Stimulated activated CD8-positive, alpha-beta memory T cell treated with anti-CD3 and anti-CD28 coated beads, Interleukin-4, amount 100 ng/mL, for 4 hours (primary cell): ENCODE measurements at places on chromosomes 5 and 9.

GRCh38 chr5:73901455-73901854 lies 275.5 kb downstream of the ARHGEF28 start:
- DNase-seq: no peak

DNA sequence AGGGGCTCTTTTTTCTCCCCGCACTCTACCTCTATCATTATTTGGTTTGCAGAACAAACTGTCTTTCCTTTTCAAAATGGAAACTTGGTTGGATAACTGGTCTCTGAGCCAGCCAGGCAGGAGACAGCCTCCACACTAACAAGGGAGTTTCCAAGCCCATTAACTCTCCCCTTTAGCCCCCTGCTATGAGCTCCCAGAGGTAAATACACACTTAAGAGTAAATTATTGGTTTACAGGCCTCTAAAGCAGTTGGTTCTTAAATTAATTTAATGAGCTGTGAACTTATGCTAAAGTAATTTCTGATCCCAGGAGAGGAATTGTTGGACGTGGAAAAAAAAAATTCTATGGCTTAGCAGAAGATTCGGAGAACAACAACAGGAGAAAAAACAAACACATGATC lies 30.3 kb downstream of the EPB41L4A start:
- no peak for DNase-seq

- no peak for DNase-seq
Observed at GRCh38 chr9:91547081-91547480, 123.4 kb upstream of the NFIL3 start.

- DNase-seq: no peak
Observed at GRCh38 chr5:82466986-82467561, 188.9 kb upstream of the RPS23 start.

GRCh38 chr9:129737479-129738274 lies 15.2 kb downstream of the PTGES start:
- DNase-seq: peak; percentile 65

DNA sequence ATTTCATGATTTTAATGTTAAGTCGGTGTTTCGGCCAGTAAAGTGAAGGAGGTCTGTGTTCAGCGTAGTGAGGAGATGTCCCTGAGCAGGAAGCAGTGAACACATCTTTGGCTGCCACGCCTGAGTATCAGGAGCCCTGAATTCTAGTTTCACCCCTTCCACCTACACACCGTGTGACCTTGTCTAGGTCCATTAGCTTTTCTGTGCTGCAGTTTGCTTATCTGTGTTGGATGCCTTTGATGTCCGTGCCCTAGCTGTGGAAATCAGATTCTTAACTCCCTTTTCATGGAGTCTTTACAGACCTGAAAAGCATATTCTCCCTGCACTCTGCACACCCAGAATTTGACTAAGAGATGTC lies 601 bp downstream of the FBXO38 start:
- DNase-seq: no peak

GRCh38 chr5:15575666-15576065 lies 75.7 kb downstream of the FBXL7 start:
- no peak for DNase-seq

DNA sequence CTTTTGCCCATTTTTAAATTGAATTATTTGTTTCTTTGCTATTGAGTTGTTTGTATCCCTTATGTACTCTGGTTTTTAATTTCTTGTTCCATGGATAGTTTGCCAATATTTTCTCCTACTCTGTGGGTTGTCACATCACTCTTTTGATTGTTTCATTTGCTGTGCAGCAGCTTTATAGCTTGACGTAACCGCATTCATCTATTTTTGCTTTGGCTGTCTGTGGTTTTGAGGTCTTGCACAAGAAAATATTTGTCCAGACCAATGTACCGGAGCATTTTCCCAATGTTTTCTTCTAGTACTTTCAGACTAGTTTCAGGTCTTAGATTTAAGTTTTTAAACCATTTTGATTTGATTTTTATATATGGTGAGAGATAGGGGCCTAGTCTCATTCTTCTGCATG lies 36.2 kb upstream of the ZNF366 start:
- no peak for DNase-seq

- no peak for DNase-seq
Observed at GRCh38 chr9:20978249-20978648, 53.2 kb downstream of the HACD4 start.

- DNase-seq: no peak
Observed at GRCh38 chr5:87776785-87777184, 364.1 kb upstream of the CCNH start.

DNA sequence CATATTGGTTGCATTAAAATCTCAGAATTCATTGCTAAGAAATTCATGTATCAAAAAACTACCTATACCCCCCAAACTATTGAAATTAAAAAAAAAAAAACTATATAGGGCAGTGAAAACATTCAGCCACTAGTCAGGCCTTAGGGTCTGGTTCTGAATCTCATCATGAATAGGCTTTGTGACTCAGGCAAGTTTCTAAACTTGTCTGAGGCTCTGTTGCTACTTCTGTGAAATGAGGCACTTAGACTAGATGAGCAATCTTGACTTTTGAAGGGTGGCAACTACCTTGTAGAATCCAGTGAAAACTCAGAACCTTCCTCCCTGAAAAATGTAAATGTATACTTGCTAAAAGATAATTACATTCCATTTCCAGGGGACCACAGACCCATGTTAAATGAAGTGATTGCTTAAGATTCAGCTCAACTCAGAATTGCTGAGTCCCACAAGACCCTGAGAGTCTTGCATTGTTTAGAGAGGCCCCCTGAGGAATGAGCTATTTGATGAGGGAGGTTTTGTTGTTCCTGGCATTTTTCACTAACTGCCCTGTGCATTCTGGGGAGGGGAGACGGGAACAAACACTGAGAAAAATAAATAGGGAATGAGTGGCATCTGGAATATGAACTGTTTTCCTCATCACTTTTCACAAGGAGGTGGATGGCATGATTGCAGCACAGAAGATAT lies 29.5 kb downstream of the RAI14 start:
- no peak for DNase-seq

- no peak for DNase-seq
Observed at GRCh38 chr9:93260263-93261066, 76.5 kb downstream of the WNK2 start.

DNA sequence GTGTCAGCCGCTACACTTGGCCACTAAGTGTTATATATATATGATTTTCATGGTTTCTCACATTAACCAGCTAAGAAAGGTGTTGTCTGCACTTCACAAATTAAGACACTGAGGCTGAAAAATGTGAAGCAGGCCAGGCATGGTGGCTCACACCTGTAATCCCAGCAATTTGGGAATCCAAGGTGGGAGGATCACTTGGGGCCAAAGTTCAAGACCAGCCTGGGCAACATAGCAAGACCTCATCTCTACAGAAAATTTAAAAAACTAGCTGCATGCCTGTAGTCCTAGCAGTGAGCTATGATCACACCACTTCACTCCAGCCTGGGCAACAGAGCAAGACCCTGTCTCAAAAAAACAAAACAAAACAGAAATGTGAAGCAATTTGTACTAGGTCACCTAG lies 1.8 kb downstream of the COQ4 start:
- no peak for DNase-seq

- no peak for DNase-seq
Observed at GRCh38 chr9:17082343-17083064, 52.3 kb upstream of the CNTLN start.

DNA sequence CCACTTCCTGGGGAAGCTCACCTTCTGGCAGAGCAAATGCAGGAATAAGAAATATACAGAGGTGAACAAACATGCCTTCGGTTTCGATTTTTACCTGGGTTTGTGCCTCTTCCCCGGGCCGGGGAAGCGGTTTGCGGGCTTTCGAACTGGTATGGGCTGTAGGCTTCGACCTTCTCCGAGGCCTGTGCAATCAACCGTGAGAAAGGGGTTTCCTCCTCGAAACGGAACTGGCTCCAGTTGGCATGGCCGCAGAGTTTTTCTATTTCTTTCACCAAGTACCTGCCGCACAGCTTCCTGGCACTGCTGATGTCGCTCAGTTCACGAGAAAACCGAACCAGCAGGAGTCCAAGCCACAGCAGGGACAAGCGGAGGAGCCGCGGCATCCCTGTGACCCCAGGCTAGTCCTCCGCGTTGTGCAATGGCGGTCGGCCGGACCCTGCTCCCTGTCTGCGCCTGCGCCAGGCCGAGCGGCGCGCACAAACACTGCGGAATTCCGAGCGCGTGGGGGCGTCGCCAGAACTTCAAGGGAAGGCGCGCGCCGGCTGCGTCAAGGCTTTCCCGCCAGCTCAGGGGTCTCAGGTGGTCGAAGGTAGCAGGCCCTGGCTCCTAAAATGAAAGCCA lies at the start of gene INSL6:
Gene INSL6, minus strand, starts transcription at position 420 of the 621 bp plus-strand sequence. Its CDS starts 37 bp downstream, at position 383.
- no peak for DNase-seq

- DNase-seq: no peak
Observed at GRCh38 chr9:125446561-125447094, 185.0 kb downstream of the GAPVD1 start.

- no peak for DNase-seq
Observed at GRCh38 chr9:81118416-81118815, 570.9 kb downstream of the TLE1 start.

GRCh38 chr5:130021876-130022275 lies 117.6 kb downstream of the CHSY3 start:
- no peak for DNase-seq

- no peak for DNase-seq
Observed at GRCh38 chr5:92605591-92605990, 975.4 kb downstream of the NR2F1-AS1 start.

- DNase-seq: peak; percentile 91
Observed at GRCh38 chr9:128656416-128657343, at the start of gene DYNC2I2. Gene DYNC2I2, minus strand, starts transcription at chr9:128656847. Its CDS starts 121 bp downstream, at chr9:128656726.

GRCh38 chr9:33135470-33135958 lies 31.6 kb downstream of the B4GALT1 start:
- DNase-seq: no peak

DNA sequence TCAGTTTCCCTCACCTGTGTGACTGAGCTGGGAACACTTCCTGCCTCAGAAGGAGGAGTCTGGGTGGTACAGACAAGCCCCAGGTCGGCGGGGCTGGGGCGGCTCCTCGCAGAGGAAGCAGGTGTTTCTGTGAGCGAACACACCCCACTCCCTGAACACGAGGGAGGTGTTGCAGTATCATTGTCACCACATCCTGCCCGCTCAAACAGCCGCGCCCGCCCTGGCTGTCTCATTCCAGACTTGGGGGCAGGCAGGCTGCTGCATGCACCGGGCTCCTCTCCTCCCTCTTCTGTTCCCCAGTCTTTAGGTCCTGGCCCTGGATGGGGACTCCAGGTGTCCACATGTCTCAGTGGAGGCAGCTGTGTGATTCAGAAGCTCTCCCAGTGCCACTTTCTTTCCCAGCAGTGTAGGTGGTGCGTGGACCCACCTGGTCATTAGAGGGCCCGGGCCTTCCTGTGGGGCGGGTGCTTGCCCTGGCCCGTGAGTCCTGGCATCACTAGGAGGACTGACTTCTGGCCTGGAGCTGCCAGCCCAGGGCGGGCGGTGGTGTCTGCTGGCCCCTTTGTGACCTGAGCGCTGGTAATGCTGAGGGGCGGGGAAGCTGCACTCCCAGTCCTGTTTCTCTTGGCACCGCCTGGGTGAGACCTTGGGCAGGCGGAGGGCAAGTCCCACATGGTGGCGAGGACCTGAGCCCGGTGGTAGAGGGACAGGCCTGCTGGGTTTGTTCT lies 18.3 kb upstream of the PHYHD1 start:
- DNase-seq: peak; percentile 68

DNA sequence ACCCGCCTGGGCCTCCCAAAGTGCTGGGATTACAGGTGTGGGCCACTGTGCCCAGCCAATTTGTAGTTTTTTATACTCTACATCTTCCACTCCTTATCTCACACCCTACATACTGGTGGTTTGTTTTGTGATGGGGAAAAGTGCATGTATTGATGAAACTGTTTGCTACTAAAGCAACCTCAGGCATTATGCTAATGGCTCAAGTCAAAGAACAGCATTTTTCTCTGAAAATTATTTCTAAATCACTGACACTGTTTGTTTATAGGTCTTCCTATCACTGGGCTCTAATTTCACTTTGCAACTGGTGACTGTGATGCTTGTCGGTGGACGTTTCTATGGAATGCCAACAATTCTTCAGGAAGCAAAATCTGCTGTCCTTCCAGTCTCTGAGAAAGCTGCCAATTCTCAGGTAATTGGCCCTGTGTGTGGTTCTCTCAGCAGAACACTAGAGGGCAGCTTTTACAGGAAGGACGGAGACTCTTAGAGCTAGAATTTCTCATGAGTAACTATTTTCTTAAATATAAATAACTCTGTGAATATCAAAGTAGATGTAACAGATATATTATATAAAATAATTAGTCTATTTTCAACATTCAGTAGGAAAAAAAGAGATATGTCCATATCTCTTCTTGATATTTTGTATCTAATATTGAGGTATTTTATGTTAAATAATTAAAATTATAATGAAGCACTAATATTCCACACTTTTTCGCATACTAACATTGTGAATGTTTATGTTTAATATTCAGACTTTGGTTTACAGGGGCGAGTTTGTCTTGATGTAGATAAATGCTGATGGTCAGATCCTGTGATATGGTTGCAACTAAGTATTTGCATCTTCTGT lies 244.1 kb downstream of the ADGRV1 start:
- DNase-seq: no peak

DNA sequence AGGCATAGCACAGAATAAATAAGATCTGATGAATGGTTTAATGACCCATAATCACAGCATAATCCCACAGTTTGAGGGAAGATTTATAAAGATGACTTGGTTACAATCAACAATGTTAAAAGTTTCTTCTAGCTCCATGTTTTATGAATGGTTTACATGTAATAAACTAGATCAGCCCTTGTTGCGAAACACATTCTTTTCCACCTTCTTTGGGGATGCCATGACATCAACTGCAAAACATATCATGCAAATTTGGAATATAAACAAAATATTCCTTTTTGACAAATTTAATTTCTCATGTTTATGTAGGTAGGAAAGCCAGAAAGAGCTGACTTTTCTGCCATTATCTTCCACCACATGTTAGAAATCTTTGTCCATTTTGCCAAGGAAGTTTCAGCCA lies 979.5 kb downstream of the MAT2B start:
- no peak for DNase-seq

- DNase-seq: no peak
Observed at GRCh38 chr5:111932199-111932598, 175.2 kb upstream of the NREP start.

DNA sequence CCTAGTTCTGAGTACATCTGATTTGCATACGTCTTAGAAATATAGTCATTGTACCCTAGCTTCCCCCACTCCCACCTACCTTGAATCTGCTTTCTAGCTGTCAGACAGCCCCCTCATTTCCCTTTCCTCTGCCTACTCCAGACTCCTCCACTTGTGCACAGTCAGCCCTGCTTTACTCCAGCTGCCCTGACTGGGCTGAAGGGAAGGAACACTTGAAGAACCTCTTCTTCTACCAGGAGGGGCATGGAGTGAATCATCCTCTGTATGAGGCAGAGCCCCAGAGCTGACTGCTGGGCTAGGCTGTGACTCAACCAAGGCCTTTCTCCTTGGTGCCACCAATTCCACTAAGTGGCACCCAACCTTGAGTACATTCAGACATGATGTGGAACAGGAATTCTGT lies 18.1 kb upstream of the ZFR start:
- DNase-seq: no peak

DNA sequence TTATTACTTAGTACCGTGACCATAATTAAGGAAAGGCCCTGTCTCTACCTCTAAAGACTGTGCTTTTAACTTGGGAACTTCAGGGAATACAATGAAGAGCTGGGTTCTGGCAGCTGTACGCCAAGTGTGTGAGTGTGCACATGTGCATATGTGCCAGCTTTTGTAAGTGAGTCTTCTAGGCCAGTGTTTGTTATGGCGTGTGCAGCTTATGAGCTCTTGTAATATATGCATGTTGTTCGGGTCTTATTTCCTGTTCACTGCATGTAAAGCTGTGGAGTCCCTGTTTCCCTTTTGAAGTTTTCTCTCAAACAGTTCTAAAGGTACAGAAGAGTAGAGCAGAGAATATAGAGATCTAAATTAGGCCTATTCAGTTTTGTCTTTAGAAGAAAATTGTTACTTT lies 30.5 kb downstream of the TGFBR1 start:
- no peak for DNase-seq
